ENCODE measurements at places on chromosomes 1 and 21. TPM values are rescaled to one million over a fixed set of nuclear protein-coding genes. Genes with fewer than 3 reads are reported as not detected.

- DNase-seq: no peak
Measured at GRCh38 chr1:26148887-26149286, 10.0 kb upstream of the FAM110D start.

DNA sequence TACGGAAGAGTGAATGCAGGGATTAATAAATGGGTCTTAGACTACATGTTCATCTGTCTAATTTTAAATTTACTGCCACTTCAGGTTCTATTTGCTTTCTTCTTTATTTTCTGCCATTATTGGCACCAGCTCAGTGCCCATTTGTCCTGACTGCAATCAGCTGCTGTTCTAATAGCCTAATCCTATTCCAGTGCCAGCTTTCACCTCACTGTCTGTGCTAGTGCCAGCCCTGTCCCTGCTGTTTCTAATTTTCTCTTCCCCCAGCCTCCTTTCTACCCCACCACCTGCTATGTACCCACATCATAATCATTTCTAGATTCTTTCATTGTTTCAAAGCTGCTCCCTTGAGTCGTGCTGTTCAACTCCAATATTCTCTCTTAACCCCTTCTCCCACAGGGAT lies 86.4 kb downstream of the KCNK1 start:
- no peak for DNase-seq

DNA sequence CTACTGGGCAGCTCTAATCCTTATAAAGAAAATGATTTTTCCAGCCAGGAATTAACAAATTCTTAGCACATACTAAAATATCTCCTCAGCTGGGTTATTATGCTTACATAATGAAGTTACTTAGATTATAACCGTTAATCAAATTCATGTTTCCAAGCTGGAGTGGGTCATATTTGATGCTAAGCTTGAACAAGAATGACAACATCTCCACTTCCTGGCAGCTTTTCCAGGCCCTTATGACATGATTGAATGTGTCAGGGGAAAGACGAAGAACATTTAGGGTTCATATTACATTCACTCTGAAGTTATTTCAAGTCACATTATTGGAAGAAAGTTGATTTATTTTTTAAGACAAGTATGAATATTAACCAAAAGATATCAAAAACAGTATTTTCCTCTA lies 333.7 kb downstream of the PCP4 start:
- no peak for DNase-seq

- no peak for DNase-seq
Measured at GRCh38 chr1:56958526-56958925, 7.3 kb downstream of the C8B start.

- no peak for DNase-seq
Measured at GRCh38 chr1:155254714-155255242, 505 bp downstream of the ENTREP3 start.

- DNase-seq: no peak
Measured at GRCh38 chr1:160767395-160768294, 28.3 kb upstream of the LY9 start.

DNA sequence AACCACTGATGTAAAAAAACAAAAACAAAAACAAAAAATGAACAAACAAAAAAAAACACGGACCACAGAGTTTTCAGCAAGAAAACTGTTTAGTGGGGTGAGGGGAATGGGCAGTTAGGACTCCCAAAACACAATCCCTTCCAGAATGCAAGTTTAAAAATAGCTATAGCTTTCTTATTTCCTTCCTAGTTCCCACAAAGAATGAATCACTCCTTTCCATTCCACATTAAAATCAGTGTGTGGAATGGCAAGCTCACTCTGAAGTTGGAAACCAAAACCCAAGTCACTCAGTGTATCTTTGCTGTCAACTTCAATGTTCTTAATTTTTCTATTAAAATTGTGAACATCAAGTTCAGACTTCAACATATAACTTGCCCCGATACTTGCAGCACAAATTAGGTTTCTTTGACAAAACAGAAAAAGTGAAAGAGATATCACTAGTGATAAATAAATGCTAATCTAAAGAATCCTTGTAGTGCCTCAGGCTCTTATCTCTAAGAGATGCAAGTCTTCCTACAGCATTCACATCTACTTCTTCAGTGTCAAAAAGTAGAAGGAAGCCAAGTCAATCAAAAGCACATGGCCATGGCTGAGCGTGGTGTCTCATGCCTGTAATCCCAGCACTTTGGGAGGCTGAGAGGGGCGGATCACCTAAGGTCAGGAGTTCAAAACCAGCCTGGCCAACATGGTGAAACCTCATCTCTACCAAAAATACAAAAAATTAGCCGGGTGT lies 45.5 kb downstream of the TOR3A start:
- no peak for DNase-seq

DNA sequence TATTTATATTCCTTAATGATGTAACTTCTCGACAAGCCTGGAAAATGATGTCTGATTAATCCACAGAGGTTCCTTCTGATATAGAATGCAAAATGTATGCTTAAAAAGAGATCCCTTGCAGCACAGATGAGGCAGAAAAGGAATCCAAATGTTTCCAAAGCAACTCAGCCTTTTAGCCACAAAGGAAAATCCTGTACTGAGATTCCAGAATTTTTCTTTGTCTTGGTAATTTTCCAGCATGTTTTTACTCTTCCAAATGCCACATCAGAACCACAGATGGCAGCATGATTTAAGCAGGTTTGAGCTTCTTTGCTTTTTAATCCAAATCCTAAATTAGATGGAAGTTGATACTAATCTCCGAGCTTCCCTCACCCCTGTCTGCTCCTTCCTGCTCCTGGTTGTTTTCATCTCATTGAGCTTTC lies 176.4 kb upstream of the PALMD start:
- no peak for DNase-seq

DNA sequence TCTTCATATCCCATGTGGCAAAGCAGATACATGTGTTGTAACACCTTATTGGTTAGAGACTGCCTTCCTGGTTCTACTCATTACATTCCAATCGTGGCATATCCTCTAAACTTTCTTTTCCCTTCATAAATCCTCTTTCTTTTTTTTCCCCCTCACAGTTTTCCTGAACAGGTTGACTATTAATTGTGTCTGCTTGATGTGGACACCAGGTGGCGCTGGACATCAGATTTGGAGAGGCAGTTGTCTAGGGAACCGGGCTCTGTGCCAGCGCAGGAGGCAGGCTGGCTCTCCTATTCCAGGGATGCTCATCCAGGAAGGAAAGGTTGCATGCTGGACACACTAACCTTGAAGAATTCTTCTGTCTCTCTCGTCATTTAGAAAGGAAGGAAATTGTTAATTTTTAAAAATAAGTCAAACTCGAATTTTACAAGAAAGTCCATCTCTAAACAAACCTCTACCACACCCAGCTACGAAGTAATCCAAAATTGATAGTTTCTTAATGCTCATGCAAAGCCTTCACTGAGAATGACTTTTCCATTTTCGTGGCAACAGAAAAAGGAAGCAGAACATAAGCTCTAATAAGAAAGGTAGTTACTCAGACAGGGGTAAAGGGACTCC lies 59.4 kb upstream of the ASB17 start:
- DNase-seq: peak; percentile 91

DNA sequence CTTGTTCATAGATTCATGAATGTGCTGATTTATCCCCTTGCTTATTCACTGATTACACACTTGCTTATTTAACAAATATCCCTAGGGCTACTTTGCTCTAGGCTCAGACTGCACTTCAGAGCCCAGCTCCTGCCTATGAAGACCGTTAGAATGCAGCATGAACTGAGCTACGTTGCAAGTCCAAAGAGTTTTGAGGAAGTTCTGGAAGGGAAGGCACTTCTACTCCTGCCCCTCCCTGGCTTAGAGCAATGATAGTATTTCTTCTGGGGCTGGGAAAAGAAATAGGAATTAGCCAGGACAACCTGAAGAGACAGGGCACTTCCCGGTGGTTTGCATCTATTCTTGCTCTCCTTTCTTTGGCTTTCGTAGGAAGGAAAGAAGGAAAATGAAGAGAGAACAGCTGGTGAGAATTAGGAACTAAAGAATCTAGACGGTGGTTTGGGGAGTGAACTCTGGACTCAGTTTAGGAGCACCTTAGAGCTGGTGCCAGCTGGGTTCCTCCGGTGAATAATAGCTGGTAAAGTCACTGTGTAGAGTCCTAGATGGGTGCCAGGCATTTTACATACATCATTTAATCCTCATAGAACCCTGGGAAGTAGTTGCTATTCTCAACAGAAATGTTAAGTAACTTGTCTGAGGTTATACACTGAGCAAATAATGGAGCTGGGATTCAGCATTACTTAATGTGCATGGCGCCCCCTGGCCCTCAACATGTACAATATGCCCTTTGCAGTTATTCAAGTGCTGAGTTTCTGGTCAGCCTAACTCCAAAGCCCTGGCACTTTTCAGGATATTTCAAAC lies 65.9 kb downstream of the NDUFS5 start:
- DNase-seq: peak; percentile 87

- no peak for DNase-seq
Measured at GRCh38 chr1:177472567-177472966, 301.8 kb downstream of the BRINP2 start.

- DNase-seq: no peak
Measured at GRCh38 chr1:115893545-115893944, 52.6 kb upstream of the NHLH2 start.

DNA sequence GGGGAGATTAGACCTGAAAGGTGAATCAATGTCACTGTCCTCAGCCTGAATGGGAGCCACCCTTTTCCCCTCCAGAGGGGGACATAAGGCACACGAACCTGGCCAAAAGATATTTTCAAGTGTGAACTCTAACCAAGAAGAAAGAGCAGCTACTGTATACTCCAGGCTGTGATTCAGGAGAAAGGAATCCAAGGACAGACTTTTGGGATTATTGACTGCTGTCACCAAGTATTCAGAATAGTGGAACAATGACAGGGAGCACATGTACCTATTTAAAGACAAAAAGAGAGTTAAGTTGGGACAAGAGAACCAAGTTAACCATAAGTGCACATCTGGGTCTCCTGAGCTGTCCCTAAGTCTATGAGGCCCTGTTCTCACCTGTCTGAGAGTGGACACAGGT lies 2.4 kb downstream of the ICMT start:
- DNase-seq: no peak

DNA sequence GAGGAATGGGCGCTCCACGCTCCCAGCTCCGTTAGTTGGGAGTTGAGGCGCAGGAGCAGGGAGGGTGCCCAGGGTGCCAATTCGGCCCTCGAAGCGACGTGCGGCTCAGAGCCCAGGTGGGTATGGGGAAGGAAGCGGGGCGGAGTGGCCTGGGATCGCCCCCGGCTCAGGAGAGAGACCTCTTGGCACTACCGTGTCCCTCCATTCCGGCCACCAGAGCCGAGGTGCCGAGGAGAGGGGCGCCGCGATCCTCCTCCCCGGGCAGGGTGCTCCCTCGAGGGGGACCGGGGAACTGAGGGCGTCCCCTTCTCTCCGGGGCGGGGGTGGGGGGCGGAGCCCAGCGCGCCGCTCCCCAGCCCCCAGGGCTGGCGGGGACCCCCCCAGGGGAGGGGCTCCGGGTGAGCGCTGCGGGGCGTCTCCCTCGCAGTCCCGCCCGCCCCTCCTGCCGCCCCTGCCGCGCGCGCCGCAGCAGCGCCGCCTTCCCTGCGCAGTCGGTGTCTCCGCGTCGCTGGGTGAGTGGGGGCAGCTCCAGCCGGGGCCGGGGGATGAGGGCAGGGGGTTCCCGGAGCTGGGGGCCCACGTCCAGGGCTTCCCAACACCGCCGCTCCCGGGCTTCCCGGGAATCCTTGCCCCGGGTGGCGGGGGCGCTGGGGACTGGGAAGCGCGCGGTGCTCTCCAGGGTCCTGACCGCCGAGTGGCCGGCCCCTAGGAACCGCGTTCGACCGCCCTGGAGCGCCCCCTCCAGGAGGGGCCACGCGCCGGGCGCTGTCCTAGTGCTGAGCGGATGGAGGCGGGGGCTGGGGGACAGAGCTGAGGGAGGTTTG lies at the start of gene HPCA:
Gene HPCA (plus strand): TSS at position 488 of the 824 bp plus-strand sequence. CDS start 2,408 bp downstream, outside the sequence.
- peak; percentile 93 for DNase-seq

DNA sequence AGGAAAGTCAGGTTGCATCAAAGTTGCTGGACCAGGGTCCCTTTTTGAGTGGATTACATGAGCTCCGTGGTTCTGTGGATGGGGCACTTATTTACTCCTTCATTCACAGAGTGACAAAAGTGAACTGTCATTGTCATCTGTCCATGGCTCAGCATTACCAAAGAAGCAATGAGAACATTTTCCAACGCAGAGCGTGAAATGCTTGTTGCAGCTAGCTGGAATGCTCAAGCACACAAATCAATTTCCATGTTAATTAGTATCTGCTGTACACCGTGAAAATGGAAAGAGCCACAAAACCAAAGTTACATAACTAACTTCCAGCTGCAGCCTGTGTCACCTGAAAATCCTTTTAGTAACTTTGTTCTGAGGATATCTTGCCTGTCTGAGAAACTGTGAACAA lies 78.9 kb downstream of the MT1HL1 start:
- no peak for DNase-seq

The MEX3A gene
- total RNA-seq: 31.5 TPM

The PAQR7 gene
- 5.2 TPM for total RNA-seq

The ZNF124 gene
- total RNA-seq: 43.9 TPM

The RBP7 gene
- total RNA-seq: 3.2 TPM

The CFAP126 gene
- total RNA-seq: not detected

The F13B gene
- total RNA-seq: not detected

The HES3 gene
- 49.7 TPM for total RNA-seq

The ORC1 gene
- 54.4 TPM for total RNA-seq

The INKA2 gene
- 8.4 TPM for total RNA-seq

The ZNF644 gene
- 112 TPM for total RNA-seq

The MANEAL gene
- total RNA-seq: 8.1 TPM

The HUNK gene
- total RNA-seq: 14.8 TPM

The PRKCZ gene
- total RNA-seq: 36.9 TPM

Data from GM23338 (cell line).